ENCODE measurements at places on chromosomes 13 and 19.

GRCh38 chr19:48858984-48859710 is 9.3 kb downstream of the PLEKHA4 start:
- no peak for DNase-seq

- no peak for DNase-seq
These were observed 22.1 kb downstream of the PIN1 start for GRCh38 chr19:9857076-9857721.

GRCh38 chr13:93290503-93290902 is 63.9 kb downstream of the GPC6 start:
- DNase-seq = no peak

DNA sequence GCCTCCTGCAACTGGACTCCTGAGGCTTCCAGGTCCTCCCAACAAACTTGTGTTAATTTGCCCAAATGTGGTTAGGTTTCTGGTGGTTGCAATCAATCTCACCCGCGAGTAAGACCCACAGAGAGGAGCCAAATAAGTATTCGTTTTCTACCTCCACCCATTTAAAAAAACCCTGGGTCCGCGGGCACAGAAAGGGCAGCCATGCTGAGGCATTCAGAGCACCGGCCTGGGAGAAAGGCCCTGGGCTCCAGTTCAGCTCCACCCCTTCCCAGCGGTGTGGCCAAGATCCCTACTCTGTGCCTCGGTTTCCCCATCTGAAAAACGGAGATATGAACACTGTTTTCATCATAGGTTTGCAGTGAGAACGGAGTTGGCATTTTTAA is 56.9 kb downstream of the PEPD start:
- DNase-seq = no peak

- DNase-seq = no peak
These were observed 33.0 kb downstream of the LAIR2 start for GRCh38 chr19:54535601-54536000.

GRCh38 chr13:104422668-104423067 is 1356.5 kb upstream of the SLC10A2 start:
- no peak for DNase-seq

DNA sequence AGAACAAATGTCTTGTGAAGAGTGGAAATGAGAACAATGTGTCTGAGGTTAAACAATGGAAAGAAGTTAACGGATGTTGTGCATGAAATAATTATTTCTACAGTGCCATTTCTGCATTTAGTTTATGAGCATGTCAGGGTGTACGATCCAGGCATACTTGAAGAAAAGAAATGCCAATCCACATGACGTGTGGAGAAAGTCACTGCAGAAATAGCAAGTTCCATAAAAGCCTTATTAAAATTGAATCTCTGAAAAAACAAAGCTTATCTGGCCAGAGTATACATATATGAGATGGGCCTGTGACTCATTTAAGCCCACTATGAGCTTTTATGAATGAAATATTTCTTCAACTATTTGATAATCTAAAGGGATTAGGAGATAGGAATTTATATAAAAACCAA is 426.1 kb downstream of the EFNB2 start:
- DNase-seq = no peak

DNA sequence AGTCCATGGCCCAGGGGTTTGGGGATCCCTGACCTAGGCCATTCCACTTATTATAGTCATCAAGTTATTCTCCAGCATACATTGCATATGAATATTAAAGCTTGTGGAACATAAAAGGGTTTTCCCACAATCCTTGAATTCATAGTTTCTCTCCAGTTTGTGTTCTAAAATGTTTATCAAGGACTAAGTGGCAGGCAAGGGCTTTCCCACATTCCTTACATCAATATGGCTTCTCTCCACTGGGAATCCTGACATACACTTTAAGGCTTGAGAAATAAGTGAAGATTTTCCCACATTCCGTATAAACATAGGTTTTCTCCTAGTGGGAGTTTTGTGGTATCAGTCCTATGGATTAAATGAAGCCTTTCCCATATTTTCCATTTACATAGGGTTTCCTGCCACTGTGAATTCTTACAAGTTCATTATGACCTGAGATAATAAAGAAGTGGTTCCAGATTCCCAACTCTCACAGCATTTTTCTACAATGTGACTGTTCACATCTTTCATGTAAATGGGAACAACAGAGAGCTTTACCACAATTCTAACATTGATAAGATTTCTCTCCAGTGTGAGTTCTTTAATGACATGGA is 14.5 kb downstream of the ZNF426 start:
- DNase-seq = no peak

DNA sequence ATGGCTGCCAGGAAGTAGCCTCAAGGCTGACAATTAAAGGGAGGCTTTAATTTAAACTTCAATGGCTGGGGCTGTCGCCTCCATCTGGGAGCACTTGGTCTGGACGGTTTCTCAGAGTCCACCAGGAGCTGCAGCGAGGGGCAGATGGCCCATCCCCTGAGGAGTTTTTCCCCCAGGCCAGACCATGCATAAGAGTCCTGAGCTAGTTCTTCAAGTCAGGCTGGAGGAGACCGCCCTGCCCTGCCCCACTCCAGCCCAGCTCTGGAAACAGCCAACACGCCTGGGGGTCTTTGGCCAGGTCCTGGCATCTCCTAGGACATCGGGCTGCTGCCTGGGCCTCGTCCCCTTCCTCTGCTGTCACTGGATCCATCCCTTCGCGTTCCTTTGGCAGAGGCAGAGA is 5.3 kb upstream of the ACTN4 start:
- DNase-seq = no peak

DNA sequence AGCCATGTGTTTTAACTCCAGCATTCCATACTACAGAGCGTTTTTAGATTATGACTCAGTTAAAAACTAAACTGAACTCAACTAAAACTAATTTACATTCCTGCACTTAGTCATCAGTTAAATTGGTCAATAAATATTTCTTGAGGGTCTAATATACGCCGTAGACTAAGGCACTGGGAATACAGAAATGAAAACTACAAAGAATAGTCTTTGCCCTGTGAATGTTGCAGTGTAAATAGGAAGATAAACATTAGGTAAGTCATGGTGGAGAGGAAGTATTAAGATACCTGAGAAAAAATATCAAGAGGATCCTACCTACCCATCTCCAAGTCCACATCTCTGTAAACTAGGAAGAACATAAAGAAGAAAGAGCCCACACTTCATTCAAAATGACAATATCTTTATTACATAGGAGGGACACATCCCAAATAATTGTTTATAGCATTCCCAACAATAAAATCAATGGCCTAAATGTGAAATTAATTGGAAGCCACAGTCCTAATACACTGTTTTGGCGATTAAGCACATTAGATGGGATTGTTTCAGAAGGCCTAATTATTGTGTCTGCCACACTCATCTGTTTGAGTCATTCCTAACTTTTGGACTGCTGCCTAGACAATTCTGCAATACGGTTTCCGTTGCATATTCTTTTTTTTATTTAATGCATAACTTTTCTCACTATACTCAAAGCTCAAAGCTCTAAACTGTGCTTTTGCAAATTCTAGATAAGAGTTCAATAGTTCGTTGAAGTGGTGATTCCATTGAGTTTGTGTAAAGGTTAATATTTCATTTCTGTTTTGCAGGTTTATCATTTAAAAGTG is 52.9 kb downstream of the MBNL2 start:
- DNase-seq = no peak

GRCh38 chr19:4172861-4173473 is 9.4 kb downstream of the SIRT6 start:
- no peak for DNase-seq

- no peak for DNase-seq
These were observed 26.0 kb downstream of the WDR88 start for GRCh38 chr19:33157906-33158305.

- no peak for DNase-seq
These were observed 96.8 kb downstream of the GPR12 start for GRCh38 chr13:26663791-26664190.

- DNase-seq = no peak
These were observed 4.4 kb upstream of the TUBA3C start for GRCh38 chr13:19185865-19186645.

- no peak for DNase-seq
These were observed 23.1 kb downstream of the CCDC8 start for GRCh38 chr19:46390121-46390858.

DNA sequence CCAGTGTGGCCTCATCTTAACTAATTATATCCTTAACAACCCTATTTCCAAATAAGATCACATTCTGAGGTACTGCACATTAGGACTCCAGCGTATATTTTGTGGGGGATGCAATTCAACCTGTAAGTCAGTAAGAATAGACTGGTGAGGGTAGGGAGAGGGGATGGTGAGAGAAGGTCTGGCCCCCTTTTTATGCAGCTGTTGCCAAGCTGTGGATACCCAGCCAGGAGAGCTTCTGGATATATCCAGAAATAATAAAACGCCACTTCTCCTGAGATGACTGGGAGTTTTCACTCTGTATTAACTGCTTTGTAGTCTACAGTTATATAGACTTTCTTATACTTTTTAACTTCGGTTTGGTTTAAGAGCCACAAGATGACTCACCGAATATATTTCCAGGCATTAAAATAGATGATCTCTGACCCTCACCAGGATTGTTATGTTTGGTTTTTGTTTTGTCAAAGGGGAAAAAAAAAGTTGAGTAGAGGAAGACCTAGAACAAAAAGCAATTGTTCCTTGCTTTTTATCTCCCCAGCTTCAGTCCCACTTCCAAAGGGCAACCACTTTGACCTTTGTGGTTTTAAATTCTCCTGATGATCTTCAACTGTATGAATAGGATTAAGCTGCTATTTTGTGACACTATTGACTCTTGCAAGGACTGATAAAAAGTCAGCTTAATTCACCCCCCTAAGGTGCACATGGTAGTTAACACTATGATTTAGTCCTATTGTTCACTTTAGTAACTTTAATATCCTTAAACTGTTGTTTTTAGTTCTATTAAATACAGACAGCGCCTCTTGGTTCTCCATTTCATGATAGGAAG is 3.1 kb upstream of the NEK3 start:
- no peak for DNase-seq

GRCh38 chr19:10408511-10409283 is 5.4 kb upstream of the CDC37 start:
- DNase-seq = no peak

GRCh38 chr19:45045671-45046353 is 7.0 kb downstream of the CLASRP start:
- DNase-seq = no peak
